Muscle of leg (tissue), 16 donors: ENCODE measurements at places on chromosomes 5 and 9. TPM values are rescaled to one million over a fixed set of nuclear protein-coding genes. Genes with fewer than 3 reads are reported as not detected.

SGCD gene
- 86.6 TPM for total RNA-seq

SVEP1 gene
- total RNA-seq: 28.5 TPM

SPINK6 gene
- total RNA-seq: not detected

NR5A1 gene
- not detected for total RNA-seq

NMUR2 gene
- total RNA-seq: 0.18 TPM

CYLC2 gene
- total RNA-seq: not detected

DNA sequence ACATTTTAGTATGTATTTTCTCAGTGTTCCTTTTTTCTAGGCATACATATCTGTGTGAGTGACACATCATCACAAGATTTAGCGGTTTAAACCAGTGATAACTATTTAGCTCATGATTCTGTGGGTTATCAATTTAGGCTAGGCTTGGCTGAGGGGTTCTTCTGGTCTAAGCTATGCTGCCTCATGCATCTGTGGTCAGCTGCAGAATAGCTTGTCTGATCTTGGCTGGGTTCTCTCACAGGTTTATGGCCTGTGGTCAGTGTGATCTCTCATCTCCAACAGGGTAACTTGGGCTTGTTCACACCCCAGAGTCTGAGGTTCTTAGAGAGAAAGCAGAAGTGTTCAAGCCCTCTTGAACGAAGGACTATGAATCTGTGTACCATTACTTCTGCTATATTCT lies 363.3 kb downstream of the KDM4C start:
- no peaks in the 10 kb centered on the region for H3K27me3 ChIP-seq
- H3K27ac ChIP-seq: no peak overlapping the region
- DNase-seq: no peak
- peaks cover 2% of the 10 kb centered on the region for H3K36me3 ChIP-seq
- H3K4me3 ChIP-seq: no peak overlapping the region
- no peaks in the 10 kb centered on the region for H3K4me1 ChIP-seq

GRCh38 chr9:122336189-122336588 lies 34.6 kb upstream of the PTGS1 start:
- no peak for DNase-seq
- no peaks in the 10 kb centered on the region for H3K36me3 ChIP-seq
- H3K4me1 ChIP-seq: peaks cover 44% of the 10 kb centered on the region
- H3K27ac ChIP-seq: no peak overlapping the region
- no peak overlapping the region for H3K4me3 ChIP-seq

DNA sequence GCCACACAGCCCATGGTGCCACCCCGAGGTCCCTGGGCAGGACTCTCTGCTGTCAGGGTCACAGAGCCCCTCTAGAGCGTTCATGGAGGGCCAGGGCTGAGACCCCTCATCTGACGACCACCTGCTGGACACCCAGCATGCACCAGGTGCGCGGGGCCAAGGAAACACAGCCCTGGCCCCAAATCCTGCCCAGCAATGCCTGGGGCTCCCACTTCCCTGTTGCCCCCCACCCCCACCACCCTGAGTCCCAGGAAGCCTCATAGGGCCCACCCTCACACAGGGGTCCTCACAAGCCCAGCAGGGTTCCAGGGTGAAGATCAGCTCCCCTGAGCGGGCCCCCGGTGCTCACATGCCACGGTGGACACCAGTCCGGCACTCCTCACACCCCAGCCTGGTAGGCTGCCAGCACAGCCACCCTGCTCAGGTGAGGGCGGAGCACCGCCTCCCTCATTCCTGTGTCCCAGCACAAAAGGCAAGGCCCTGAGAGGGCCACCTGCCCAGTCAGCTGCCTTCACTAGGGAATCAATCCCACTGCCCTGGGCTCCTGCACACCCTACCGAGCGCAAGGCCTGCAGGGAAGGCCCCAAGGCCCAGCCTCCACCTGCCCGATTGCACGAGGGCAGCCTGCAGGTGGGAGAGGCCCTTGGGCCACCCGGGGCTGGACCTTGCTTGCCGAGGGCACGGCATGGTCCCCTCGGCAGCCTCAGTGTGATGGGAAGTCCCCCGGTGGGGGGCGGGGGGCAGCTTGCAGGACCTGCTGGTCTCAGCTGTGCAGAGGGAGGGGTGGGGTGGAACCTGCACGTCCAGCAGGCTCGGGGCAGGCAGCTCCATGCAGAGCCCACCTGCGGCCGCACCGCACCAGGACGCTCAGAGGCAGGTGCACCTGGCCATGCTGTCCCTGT lies 56.4 kb upstream of the UBAC1 start:
- peak; percentile 1 for DNase-seq
- H3K27ac ChIP-seq: no peak overlapping the region
- H3K36me3 ChIP-seq: no peaks in the 10 kb centered on the region
- peaks cover 4% of the 10 kb centered on the region for H3K4me1 ChIP-seq

- DNase-seq: no peak
- H3K4me1 ChIP-seq: no peaks in the 10 kb centered on the region
- no peaks in the 10 kb centered on the region for H3K36me3 ChIP-seq
These were observed 73.5 kb upstream of the ALDH1A1 start for GRCh38 chr9:73026375-73026774.

DNA sequence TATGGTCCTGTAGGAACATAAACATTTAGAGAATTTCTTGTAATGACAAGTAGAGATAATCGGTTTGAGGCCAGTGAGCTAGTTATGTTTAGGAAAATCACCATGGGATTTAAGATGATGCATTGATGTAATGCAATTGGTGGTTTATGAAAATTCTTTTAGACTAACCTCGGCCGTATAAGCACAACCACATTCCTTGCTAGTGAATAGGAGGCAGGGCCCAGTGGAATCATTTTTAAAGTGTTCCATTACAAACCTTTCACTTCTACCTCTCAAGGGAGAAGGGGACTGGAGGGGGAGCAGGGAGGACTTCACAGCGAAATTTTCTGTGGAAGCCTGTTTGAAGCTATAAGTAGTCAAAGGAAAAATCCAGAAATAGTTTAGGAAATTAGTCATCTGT lies 71.8 kb upstream of the NFIL3 start:
- H3K36me3 ChIP-seq: no peaks in the 10 kb centered on the region
- no peak overlapping the region for H3K4me3 ChIP-seq
- DNase-seq: peak; percentile 56
- peaks cover 4% of the 10 kb centered on the region for H3K4me1 ChIP-seq

GRCh38 chr5:175582697-175583096 lies 75.2 kb upstream of the HRH2 start:
- no peaks in the 10 kb centered on the region for H3K36me3 ChIP-seq
- no peaks in the 10 kb centered on the region for H3K4me1 ChIP-seq
- no peaks in the 10 kb centered on the region for H3K27me3 ChIP-seq
- no peak overlapping the region for H3K27ac ChIP-seq
- DNase-seq: no peak
- H3K4me3 ChIP-seq: no peak overlapping the region

GRCh38 chr5:147998704-147999103 lies 65.1 kb upstream of the SPINK5 start:
- H3K4me3 ChIP-seq: no peak overlapping the region
- H3K27ac ChIP-seq: no peak overlapping the region
- no peaks in the 10 kb centered on the region for H3K27me3 ChIP-seq
- no peaks in the 10 kb centered on the region for H3K36me3 ChIP-seq
- H3K4me1 ChIP-seq: no peaks in the 10 kb centered on the region

DNA sequence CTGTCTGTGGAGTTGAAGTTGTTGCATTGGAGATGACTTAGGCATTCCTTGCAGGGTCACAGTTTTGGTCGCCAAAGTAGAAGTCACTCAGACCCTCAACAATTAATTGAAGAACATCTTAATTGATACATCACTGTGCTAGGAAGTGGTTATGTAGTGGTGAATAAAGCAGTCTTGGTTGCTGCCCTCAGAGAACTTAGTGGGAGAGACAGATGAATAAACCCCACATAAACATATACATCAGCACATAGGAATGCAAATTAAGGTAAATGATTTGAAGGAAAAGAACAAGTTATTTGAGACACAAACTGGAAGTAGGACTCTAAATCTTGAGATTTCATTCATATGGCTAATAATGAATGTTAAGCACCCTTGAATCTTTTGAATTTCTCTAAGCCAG lies 25.7 kb downstream of the FAM174A start:
- H3K27me3 ChIP-seq: no peaks in the 10 kb centered on the region
- H3K27ac ChIP-seq: no peak overlapping the region
- H3K36me3 ChIP-seq: no peaks in the 10 kb centered on the region
- no peak overlapping the region for H3K4me3 ChIP-seq
- no peaks in the 10 kb centered on the region for H3K4me1 ChIP-seq

DNA sequence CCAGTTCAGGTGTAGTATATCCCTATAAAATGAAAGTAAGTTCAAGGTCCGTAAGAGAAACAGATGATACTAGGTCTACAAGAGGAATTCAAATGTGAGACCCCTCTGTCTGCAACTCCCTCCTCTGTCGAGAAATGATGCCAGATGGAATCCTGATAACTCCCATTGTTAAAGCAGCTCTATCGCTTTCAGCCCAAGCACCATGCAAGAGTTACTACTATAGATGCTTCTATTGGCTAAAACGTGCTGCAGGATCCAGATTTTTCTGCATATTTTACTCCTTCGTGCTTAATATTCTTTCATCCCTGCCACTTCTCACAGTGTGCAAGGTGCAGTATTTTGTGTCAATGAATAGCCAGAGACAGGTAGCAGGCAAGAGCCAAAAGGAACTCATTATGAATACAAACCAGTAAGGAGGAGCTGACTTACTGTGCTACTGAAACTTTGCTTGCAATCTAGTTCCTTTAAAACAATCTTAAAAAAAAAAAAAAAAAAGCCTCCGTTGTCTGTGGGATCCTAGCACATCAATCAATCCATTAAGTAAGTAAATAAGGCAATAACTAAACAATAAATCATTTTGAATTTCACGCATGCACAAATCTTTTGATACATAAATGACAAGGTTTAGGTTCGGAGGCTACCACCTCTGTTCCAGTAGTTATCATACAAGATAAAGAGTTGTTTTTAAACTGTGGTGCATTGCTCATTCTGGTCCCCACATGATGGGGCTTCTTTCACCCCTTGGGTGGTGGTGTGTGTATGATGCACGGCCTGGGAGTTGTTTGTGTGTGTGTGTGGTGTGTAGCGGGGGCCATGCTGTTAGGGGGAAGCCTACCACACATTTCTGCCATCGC lies 151.1 kb upstream of the MPDZ start:
- DNase-seq: peak; percentile 55
- no peaks in the 10 kb centered on the region for H3K36me3 ChIP-seq
- H3K4me1 ChIP-seq: peaks cover 13% of the 10 kb centered on the region
- no peaks in the 10 kb centered on the region for H3K27me3 ChIP-seq
- H3K4me3 ChIP-seq: no peak overlapping the region

DNA sequence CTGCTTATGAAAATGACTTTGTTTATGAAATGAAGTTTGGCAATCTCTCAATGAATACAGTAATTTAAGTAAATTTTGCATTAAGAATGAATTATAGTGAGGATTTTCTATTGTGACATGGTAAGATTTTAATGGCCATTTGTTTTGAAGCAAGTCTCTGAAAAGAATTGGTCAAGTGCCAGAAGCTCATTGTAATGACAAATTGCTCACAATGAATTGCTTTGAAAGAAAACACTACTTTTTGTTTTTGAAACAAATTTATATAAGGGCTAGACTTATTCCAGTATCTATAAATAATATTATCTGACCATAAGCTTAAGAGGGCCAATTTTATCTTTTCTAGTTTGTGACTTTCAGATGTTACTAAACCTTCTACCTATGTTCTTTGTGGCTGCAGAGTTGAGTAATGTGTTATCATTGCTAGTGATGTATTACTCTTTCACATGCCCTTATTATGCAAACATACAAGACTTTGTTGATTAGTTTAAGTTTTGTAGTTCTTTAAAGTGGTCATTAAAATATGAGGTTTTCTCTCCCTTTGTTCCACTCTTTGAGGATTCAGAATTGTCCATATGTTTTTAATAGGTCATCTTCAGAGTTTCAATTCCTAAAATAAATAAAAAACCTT lies 93.0 kb upstream of the ZNF608 start:
- no peak overlapping the region for H3K4me3 ChIP-seq
- DNase-seq: peak; percentile 34
- H3K4me1 ChIP-seq: no peaks in the 10 kb centered on the region
- H3K27me3 ChIP-seq: no peaks in the 10 kb centered on the region
- no peaks in the 10 kb centered on the region for H3K36me3 ChIP-seq

DNA sequence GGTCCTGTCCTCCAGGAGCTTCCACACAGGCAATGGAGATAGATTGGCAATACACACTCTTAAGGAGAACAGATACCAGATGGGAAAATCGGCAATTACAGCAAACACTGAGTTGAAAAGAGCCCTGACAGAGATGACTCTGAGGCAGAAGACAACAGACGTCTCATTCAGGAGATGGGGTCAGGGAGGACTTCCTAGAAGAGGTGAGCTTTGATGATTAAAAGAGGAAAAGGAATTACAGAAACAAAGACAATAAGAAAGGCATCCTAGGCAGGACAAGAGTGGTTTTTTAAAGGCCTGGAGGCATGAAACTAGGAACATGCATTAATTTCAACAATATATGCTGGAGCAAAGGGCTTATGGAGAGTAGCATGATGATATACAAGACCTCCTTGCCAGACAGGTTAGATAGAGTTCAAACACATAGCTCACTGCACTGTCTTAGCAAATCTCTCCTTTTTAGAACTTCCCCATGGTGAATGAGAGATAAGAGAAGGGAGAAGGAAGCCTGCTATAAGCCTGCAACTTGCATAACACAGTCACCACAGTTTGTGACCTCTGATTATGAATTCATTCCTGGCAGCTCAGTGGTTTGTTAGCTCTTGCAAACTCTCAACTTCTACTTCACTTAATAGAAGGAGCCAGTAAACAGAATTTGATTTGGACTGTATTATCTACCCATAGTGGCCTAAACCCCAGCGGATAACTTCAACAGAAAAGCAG lies 48.5 kb downstream of the SIL1 start:
- peaks cover 8% of the 10 kb centered on the region for H3K4me1 ChIP-seq
- H3K36me3 ChIP-seq: no peaks in the 10 kb centered on the region
- no peak for DNase-seq
- H3K27me3 ChIP-seq: no peaks in the 10 kb centered on the region
- H3K27ac ChIP-seq: no peak overlapping the region
- H3K4me3 ChIP-seq: no peak overlapping the region

- no peaks in the 10 kb centered on the region for H3K27me3 ChIP-seq
- DNase-seq: no peak
- H3K27ac ChIP-seq: no peak overlapping the region
- no peaks in the 10 kb centered on the region for H3K36me3 ChIP-seq
These were observed 151.4 kb downstream of the TLE1 start for GRCh38 chr9:81537964-81538363.

DNA sequence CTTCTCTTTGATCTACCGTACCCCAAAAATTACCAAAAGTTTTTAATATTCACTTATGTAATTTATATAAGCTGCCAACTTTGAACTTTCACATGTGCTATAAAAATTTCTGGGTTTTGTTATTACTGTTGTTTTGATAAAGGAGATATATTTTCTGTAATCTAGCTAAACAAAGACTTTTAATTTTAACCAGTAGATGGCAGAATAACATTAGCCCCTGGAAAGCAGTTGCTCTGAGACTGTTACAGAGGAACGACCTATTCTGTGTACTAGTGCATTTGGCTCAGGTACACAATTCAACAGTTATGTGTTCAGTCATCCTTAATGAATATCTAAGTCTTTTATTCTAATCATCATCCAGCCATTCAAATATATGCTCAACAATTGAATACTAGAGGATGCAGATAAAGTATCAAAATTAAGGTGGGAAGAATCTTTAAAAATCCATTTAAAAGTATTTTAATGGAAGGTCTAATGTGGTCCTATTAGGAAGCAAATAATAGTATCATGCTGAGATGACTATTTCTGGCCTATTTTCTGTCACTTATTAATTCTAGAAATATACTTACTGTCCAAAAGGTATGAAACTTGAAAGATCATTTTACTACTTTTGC lies 8.6 kb downstream of the KLHL9 start:
- no peak overlapping the region for H3K27ac ChIP-seq
- H3K4me1 ChIP-seq: peaks cover 1% of the 10 kb centered on the region
- peak; percentile 48 for DNase-seq
- H3K4me3 ChIP-seq: no peak overlapping the region
- H3K36me3 ChIP-seq: peaks cover 10% of the 10 kb centered on the region
- H3K27me3 ChIP-seq: no peaks in the 10 kb centered on the region
